ENCODE measurements at places on chromosomes 16 and 17.
A peak's percentile ranks its signal among the peaks of the same experiment; 100 is the strongest.

DNA sequence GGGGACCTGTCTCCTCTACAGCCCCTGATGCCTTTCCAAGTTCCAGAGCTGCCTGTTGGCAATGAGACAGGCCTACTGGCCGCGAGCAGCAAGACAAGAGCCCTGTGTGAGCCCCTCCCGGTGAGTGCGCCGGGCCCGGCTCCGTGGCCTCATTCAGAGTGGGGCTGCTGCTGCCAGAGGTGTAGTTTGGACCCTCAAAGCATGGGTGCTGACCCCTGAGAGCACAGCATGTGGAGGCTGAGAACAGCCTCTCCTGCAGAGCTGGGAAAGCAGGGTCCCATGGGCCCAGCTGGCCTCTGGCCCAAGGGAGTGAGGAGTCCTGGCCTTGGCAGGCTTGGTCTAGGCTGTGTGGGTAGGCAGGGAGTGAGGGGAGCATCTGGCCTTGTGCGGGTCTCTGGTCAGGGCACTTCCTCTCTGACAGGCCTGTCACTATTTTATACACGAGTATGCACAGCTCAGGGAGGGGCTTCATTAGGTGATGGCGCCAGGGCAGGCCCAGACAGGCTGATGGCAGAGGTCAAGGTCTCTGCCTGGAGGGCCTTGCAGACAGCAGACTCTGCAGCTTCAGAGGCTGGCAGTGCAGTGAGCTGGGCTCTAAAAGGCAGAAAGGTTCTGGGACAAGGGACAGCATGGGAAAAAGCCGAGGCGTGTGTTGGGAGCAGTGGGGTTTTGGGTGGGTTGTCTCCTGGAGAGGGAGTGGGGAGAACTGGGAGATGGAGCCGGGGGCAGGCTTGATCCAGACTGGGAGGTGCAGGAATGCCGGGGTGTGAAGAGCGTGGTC is 43.4 kb downstream of the ADCY7 start:
- no peak overlapping the region for H3K4me3 ChIP-seq
- DNase-seq: no peak
- peaks cover 8% of the 10 kb centered on the region for H3K4me1 ChIP-seq
- H3K27ac ChIP-seq: peak overlapping the region; percentile 31
- H3K36me3 ChIP-seq: peaks cover 46% of the 10 kb centered on the region
- no peaks in the 10 kb centered on the region for H3K27me3 ChIP-seq

DNA sequence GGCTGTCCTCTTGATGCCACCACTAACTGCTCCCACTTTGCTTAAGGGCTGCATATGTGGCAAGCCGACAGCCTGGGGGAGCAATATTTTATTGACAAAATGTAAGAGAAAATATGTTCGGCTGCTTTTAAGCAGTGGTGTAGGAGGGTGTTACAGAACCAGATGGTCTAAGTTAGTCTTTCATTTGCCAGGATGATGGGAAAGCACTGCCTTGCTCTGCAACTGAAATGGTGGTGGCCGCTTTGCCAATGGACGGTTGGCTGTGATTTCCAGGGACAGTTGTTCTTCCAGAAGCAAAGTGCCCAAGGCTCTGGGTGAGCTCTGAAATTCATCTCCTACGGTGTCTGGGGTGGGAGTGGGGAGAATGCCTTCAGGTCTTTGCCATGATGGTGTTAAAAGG is 469.3 kb downstream of the TOX3 start:
- H3K27ac ChIP-seq: no peak overlapping the region
- H3K36me3 ChIP-seq: no peaks in the 10 kb centered on the region
- no peak overlapping the region for H3K4me3 ChIP-seq
- no peaks in the 10 kb centered on the region for H3K4me1 ChIP-seq
- no peaks in the 10 kb centered on the region for H3K27me3 ChIP-seq

- no peak overlapping the region for H3K4me3 ChIP-seq
- H3K36me3 ChIP-seq: peaks cover 16% of the 10 kb centered on the region
- peaks cover 3% of the 10 kb centered on the region for H3K4me1 ChIP-seq
- no peaks in the 10 kb centered on the region for H3K27me3 ChIP-seq
- no peak overlapping the region for H3K27ac ChIP-seq
Observed at GRCh38 chr16:87836844-87837581, 32.3 kb downstream of the SLC7A5 start.

DNA sequence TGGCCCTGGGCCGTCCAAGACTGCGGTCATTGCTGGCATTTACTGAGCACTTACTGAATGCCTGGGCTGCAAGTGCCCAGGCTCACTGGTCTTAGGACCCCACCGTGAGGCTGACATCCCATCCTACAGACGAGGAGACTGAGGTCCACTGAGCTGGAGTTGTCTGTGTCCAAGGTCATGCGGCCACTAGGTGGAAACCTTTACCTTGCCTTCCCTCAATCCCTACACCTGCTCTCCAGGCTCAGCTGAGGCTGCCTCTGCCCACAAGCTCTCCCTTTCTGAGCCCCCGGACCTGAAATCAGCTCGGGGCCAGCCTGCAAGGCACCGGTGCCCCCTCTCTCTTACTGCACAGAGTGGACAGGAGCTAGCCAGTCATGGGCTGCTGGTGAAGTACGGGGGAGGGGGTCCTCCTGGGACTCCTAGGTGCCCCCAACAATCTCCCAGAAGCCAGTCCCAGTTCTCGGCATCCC is 1.5 kb downstream of the CASKIN1 start:
- H3K36me3 ChIP-seq: no peaks in the 10 kb centered on the region
- no peaks in the 10 kb centered on the region for H3K4me1 ChIP-seq
- peak; percentile 28 for DNase-seq
- H3K4me3 ChIP-seq: no peak overlapping the region

- peaks cover 3% of the 10 kb centered on the region for H3K4me1 ChIP-seq
- no peaks in the 10 kb centered on the region for H3K27me3 ChIP-seq
- H3K27ac ChIP-seq: no peak overlapping the region
- H3K4me3 ChIP-seq: no peak overlapping the region
Observed at GRCh38 chr16:4087990-4088577, 28.2 kb downstream of the ADCY9 start.

DNA sequence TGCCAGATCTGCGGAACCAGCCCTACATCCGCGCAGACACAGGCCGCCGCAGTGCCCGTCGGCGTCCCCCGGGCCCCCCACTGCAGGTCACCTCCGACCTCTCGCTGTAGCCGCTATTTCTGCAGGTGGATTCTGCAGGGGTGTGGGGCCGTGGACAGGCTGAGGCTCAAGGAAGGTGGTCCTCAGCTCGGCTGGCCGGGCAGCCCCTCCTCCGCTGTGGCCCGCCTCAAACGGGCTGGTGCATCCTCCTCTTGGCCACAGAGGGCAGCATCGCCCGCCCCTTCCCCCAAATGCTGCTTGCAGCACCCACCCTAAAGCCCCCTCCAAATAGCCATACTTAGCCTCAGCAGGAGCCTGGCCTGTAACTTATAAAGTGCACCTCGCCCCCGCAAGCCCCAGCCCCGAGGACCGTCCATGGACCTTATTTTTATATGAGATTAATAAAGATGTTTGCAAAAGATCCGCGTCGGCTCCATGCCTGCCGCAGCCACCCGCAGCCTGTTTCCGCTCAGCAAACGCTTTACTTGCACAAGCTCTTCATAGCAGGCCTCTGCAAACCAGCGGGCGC is 14.9 kb downstream of the SPATA32 start:
- H3K27me3 ChIP-seq: no peaks in the 10 kb centered on the region
- peak overlapping the region; percentile 94 for H3K27ac ChIP-seq
- peaks cover 65% of the 10 kb centered on the region for H3K36me3 ChIP-seq

DNA sequence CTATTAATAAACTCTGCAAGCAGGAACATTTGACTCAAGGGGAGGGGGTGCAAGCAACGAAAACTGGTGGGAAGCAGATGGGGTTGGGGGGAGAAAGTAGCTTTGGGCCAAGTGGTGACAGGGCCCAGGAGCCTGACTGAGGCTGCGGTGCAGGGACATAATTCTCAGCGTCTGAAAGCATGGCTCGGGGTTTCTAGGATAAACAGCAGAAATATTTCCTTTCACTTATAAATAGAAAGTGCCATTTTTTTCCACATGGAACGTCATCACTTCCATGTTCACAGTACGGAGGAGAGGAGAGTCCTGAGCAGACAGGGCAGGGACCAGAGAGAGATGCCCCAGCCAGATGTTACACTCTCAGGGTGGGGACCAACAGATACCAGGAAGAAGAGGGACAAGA is 197.1 kb downstream of the ZFHX3 start:
- no peaks in the 10 kb centered on the region for H3K36me3 ChIP-seq
- H3K4me1 ChIP-seq: peaks cover 26% of the 10 kb centered on the region
- DNase-seq: no peak
- peaks cover 21% of the 10 kb centered on the region for H3K27me3 ChIP-seq

DNA sequence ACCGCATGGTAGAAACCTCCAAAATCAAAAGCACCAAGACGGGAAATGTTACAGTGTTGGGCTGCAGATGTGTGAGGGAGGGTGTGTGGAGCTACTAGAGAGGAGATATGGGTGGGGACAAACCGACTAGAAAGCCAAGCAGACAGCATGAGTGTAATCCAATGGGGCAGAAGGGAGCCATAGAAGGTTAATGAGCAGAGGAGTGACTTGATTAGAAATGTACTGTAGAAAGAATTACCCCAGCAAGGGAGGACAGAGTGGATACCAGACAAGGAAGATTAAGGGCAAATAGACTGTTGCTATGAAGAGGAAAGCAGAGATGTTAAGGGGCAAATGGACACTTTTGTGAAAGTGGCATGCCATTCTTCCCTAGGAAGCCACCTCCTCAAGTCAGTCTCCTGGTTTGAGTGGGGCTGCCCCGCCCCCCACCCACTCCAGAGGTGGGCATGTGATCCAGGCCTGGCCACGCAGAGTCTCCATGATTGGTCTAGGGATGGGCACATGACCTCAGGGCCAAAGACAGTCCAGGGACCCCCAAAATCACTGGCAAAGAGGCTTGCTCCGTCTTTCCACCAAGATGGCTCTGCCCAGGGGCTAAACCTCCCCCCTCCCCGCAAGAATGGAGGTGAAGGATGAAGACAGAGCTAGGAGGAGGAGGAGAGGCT is 4.3 kb downstream of the COTL1 start:
- no peak for DNase-seq
- no peaks in the 10 kb centered on the region for H3K27me3 ChIP-seq
- H3K4me1 ChIP-seq: peaks cover 63% of the 10 kb centered on the region
- peak overlapping the region; percentile 76 for H3K27ac ChIP-seq
- H3K4me3 ChIP-seq: peak overlapping the region; percentile 99

DNA sequence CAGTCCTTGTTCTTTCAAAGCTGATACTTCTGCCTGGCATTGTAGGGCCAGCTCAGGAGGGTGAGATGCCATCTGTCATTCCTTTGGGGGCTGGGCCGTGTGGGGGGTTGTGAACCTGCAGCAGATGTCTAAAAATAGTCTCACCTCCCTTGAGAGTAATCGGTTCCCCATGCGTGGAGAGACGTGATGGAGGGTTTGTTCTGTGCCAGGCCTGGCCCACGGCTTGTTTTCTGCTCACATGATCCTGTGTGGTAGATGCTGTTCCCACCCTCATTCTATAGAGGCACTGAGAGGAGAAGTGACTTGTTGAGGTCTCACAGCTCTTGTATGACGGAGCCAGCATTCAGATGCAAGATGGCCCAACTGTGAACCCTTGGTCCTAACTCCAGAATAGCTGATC is 4.6 kb downstream of the IRF8 start:
- no peak for DNase-seq
- H3K27me3 ChIP-seq: peaks cover 6% of the 10 kb centered on the region
- peaks cover 42% of the 10 kb centered on the region for H3K4me1 ChIP-seq
- H3K4me3 ChIP-seq: peak overlapping the region; percentile 77
- no peak overlapping the region for H3K27ac ChIP-seq
- peaks cover 5% of the 10 kb centered on the region for H3K36me3 ChIP-seq

DNA sequence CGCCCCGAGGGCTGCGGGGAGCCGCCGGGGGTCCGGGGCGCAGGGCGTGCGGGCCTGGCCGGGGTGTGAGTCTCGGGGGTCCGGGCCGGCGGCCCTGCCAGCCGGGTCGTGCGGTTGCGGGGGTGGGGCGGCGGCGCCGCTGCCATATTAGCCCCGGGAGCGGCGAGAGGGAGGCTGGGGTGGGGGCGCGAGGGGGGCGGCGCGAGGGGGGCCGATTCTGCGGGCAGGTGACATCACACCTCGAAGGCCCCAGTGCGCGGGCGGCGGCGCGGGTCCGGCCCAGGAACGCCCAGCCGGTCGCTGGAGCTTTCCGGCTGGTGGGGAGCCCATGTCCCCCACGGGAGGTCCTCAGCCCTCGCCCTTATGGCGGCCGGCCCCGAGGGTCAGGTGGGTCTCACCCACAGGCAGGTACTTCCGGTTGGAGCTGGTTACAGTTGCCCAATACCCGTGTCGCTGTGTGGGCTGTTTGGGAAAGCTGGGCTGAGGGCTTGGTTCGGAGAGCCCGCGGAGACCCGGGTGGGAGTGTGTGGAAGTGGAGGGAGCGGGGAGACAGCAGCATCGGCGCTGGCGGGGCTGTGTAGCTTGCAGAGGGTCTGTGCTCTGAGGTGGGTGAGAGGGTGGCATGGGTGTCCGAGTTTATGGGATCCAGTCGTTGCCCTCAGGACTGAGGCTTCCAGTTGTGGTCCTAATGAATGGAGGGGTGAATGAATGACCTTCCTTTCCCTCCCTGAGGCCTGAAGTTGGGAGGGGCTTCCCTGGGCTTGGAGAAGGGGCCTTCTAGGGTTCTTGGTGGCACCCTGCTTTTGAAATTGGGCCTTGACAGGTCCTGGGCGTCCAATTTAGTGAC is 804 bp downstream of the ATP6V0C start:
- peak; percentile 42 for DNase-seq
- H3K27ac ChIP-seq: peak overlapping the region; percentile 92
- peaks cover 29% of the 10 kb centered on the region for H3K4me1 ChIP-seq
- peaks cover 11% of the 10 kb centered on the region for H3K36me3 ChIP-seq
- H3K4me3 ChIP-seq: peak overlapping the region; percentile 89
- H3K27me3 ChIP-seq: no peaks in the 10 kb centered on the region

GRCh38 chr16:76194616-76195015 is 82.6 kb upstream of the CNTNAP4 start:
- no peaks in the 10 kb centered on the region for H3K4me1 ChIP-seq
- no peaks in the 10 kb centered on the region for H3K27me3 ChIP-seq
- H3K36me3 ChIP-seq: no peaks in the 10 kb centered on the region

- peaks cover 26% of the 10 kb centered on the region for H3K4me1 ChIP-seq
- no peaks in the 10 kb centered on the region for H3K36me3 ChIP-seq
- peaks cover 3% of the 10 kb centered on the region for H3K27me3 ChIP-seq
- H3K4me3 ChIP-seq: no peak overlapping the region
Observed at GRCh38 chr17:43673516-43674323, 12.0 kb upstream of the MEOX1 start.

DNA sequence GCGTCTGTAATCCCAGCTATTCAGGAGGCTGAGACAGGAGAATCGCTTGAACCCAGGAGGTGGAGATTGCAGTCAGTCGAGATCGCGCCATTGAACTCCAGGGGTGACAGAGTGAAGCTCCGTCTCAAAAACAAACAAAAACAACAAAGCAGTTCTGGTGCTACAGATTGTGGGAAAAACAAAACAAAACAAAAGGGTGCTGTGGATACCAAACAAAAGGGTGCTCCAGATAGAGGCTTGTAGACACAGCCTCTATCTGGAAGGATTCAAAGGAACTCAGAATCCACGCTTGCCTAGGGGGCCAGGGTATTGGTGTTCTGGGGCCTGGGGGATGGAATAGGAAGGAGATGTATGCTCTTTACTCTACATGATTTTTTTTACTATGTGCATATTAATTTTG is 2.5 kb downstream of the MYLK3 start:
- H3K4me1 ChIP-seq: peaks cover 8% of the 10 kb centered on the region
- no peak overlapping the region for H3K4me3 ChIP-seq
- no peak overlapping the region for H3K27ac ChIP-seq
- no peaks in the 10 kb centered on the region for H3K36me3 ChIP-seq
- no peak for DNase-seq
